Fibroblast of the conjunctiva (primary cell): ENCODE measurements at places on chromosomes 3 and 15.

- no peak for DNase-seq
Observed at GRCh38 chr15:47725906-47726305, 8.6 kb downstream of the SEMA6D start.

GRCh38 chr3:123757281-123757940 lies 126.7 kb downstream of the MYLK start:
- no peak for DNase-seq

DNA sequence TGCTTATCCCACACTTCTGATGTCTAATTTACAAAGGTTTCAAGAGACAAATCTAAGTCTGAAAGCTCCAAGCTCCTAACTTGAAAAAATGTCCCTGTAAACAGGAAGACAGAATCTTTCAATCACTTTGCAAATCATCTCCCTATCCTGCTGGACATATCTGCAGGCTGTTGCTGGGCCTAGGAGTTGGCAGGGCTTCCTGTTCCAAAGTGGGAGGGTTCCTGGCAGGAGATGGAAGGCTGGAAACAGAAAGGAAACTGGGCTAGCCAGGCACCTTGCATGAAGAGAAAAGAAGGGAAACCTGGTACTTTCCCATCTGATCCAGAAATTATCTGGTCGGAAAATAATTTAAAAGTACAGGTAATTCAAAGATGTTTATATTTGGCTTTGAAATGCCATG lies 227.3 kb upstream of the IL12A start:
- no peak for DNase-seq

DNA sequence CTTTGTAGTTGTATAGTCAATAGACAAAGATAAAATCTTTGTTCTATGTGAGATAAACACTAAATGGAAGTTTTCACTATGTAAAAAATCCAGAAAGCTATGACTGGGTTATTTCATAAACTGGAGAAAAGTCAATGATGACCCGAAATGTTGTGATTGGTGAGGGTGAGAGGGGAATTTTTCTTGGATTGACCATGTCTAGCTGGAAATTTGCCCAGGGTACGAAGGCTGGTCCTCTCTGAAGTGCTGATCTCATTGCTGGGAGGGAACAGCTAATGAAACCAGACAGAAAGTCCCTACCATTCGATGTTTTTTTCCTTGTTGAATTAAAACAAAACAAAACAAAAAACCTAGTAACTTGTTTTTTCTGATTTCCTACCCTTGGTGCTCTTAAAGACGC lies 14.3 kb downstream of the TPRG1 start:
- no peak for DNase-seq

GRCh38 chr3:117435506-117435905 lies 725.9 kb downstream of the TUSC7 start:
- DNase-seq, result no peak

- no peak for DNase-seq
Observed at GRCh38 chr3:47645551-47645950, 66.9 kb upstream of the CSPG5 start.

- DNase-seq, result no peak
Observed at GRCh38 chr3:138477120-138477519, 42.7 kb downstream of the ESYT3 start.

DNA sequence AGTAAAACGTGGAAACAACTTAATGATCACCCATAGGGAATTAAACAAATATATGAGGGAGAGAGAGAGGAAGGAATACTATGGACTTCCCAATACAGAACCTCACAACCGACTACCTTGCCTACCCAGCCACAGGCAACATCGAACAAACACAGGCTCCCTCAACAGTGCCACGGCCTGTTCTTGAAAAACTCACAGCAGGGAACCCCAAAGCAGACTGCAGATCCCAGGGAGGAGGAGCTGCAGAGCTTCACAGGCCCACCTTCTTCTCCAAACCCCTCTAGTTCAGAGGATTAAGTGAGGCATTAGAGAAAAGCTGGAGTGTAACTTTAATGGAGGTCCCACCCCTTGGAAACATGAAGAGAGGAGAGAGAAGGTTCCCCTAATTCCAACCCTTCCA lies 110.2 kb downstream of the ST8SIA2 start:
- no peak for DNase-seq

DNA sequence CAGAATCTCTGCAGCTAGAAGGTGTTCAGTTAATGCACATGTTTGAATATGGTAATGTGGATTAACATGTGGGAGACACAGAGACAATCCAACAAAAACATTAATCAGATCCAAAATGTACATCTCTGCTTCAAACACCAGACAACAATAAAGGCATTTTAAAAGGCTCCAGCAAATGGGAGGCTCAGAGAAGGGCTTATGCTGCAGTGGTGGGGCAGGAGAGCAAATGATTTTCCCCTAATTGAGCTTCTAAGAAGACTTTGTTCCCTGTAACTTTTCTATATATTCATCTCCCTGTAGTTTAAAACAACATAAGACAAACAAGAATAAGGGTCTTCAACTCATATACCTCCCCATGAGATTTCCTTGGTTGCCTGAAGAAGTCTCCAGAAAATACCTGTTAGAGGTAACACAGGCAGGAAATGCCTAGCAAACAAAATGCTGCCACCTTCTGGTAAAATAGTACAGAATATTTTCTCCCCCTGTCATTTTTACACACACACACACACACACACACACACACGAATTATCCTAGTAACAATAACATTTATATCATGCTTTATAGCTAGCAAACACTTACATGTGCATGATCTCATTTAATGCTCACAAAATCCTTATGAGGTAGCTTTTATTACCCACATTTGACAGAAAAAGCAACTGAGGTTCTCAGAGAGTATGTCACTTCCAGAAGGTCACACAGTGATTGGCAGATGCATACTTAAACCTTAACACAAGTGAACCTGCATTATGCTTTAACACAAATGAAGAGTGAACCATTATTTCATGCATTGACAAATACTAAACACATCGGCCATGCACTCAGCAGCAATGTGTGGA lies 123.4 kb upstream of the MB21D2 start:
- DNase-seq, result peak; percentile 10

GRCh38 chr3:120460181-120460790 lies 9.5 kb upstream of the FSTL1 start:
- DNase-seq, result no peak

DNA sequence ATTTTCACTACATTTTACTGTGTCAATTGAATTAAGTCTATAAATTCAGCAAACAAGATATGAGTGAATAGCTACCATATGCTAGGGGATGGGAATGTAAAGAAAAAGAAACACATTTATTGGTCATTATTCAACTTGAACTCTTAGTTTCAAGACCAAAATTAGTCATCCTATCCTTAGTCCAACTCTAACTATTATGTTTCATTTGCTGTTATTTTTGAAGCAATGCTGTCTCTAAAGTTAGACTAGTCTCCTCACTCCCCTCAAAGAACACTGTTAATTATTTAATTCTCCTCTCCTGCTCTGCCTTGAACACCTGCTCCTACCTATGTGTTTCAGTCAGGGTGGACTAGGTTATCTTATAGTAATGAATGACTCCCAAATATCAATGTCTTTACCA lies 920.9 kb downstream of the TUSC7 start:
- peak; percentile 4 for DNase-seq
